ENCODE measurements at places on chromosomes 13 and 19.

DNA sequence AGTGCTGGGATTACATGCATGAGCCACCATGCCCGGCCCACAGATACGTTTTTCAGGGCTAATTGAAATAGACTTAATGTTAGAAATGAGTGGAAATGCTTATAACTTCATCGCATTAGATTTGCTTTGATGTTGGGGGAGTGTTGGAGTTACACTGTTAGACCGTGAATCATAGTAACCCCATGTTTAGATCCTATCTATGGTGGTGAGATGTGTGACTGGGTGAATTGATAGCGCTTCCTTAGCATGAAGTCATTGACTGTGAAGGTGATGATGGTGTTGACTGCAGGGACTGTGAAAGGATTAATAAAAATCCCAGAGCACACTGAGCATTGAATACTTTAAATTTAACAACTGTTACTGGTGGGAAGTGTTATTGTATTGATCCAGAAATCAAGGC, 1.7 kb downstream of the ZNF264 start:
- no peak for DNase-seq

- no peak for DNase-seq
These were observed 47.2 kb downstream of the TM9SF2 start for GRCh38 chr13:99548448-99548847.

- DNase-seq = no peak
These were observed 3.0 kb downstream of the ENOX1 start for GRCh38 chr13:43783820-43784219.

DNA sequence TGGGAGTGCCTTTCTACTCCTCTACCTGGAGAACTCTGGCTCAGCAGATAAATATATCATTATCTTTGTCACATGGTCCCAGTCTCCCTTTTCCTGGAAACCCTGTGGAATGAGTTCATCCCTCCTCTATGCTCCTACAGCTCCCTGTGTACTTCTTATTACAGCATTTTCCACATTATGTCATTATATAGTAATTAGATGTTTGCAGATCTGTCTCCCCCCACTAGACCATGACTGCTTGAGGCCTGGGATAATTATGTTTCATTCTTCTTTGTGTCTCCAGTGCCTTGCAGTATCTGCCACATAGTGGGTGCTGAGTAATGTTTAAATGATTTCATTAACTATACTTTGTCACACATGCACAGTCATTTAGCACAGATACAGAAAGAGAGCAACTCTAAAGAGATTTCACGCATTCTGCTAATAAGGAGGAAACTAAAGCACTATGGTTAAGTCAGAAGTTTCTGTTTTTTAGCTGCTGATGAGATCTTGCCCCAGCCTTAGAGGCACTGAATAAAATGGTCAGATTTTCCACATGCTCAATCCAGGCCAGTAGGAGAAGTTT, 66.1 kb upstream of the DIAPH3 start:
- no peak for DNase-seq

DNA sequence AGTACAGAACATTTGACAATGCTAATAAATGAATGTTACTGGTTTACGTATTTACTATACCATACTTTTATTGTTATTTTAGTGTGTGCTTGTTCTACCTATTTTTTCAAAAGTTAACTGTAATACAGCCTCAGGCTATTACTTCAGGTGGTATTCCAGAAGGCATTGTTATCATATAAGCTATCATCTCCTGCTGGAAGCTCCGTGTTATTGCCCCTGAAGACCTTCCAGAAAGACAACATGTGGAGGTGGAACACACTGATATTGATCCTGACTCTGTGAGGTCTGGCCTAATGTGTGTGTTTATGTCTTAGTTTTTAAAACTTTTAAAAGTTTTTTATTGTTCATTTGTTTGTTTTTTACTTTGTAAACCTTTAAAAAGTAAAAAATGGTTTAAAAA, 509.8 kb upstream of the SPRY2 start:
- DNase-seq = no peak

DNA sequence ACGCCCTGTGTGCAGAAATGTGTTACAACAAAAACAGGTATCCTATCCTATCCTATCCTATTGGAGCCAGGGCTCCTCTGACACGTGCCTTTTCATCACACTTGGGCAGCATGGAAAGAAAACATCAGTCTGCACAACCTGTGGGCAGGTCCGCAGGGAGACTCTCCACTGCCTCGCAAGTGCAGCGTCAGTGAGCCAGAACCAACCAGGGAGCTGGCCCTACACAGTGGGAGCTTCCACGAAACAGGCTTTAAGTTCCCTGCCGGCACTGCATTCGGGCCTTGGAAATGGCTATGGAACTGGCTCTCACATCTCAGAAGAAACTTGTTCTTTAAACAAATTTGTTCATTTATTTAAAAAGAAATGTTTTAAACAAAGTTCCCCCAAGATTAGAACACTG, 49.5 kb downstream of the SLC7A1 start:
- no peak for DNase-seq

GRCh38 chr19:13604902-13605586, 98.8 kb upstream of the CACNA1A start:
- no peak for DNase-seq

DNA sequence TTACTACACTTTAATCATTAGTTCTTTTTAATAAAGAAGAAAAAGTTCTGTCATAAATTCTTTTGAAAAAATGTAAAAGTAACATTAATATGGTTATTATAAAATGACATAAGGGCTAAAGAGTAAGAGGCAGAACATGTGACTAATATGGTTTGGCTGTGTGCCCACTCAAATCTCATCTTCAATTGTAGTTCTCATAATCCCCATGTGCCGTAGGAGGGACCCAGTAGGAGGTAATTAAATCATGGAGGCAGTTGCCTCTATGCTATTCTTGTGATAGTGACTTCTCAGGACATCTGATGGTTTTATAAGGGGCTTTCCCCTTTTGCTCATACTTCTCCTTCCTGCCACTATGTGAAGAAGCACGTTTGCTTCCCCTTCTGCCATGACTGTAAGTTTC, 104.5 kb downstream of the UGGT2 start:
- DNase-seq = no peak

DNA sequence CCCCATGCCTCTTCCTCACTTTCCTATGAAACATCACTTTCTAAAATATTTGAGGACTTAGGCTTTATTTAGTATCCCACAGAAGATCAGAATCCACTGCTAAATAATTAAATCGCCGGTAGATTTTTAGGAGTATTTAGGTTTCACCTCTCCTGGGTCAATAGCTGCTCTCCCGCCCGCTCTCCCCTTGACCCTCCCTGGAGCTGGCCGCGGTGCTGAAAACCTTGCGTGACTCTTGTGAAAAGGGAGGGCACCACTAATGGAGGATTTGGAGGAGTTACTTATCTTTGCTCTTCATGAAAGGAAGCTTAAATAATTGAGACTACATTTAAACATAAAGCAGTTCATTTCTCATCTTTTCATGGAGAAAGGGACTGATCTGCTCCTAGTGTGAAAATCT, 14.1 kb downstream of the POU4F1 start:
- no peak for DNase-seq

DNA sequence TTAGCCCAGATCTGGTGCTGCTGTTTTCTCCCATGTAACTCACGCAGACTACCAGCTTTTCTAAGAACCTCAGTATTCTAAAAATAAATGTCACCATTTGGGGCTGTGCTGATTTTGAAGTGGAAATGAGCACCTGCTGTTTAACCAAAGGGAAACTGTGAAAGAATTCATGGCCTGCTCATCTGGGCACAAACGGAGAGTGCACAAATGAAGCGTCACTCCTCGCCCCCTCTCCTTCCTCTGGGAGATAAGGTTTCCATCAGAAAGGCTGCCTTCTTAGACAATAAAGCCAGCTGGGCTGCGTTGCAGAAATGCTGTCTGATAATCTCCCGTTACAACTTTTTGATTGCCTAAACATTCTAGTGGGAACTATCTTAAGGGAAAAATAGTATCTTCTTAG, 73.7 kb upstream of the SLC15A1 start:
- no peak for DNase-seq

DNA sequence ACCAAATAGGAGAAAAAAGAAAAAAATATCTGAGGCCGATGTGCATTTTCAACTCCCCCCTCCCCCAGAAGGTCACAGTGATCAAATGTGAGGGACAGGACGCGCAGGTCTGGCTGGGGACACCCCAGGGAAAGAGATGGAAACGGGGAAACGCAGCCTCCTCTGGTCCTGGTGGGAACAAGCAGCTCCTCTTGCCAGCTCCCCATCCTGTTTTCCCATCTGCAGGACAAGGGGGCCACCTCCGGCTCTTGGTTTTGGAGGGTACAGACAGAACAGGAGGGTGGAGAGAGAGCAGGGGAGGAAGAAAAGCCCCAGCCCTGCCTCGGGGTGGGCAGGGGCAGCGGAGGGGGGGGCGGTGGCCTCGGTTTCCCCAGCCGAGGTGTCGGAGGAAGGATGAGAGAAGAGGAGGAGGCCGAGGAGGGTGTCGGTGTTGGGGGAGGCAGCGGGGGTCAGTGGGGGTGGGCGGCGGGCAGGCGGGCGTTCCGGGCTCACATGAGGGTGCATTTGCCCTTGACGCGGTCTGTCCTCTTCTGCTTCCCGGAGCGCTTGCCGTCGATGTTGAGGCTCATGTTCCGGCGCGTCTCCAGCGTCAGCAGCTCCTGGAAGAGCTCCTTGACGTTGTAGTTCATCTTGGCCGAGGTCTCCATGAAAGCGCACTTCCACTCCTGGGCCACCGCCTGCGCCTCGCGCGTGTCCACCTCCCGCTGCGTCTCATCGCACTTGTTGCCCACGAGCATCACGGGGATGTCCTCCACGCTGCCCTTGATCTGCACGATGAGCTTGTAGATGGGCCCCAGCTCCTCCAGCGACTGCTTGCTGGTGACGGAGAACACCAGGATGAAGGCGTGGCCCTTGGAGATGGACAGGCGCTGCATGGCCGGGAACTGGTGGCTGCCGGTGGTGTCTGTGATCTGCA, 4.2 kb downstream of the DIRAS1 start:
- no peak for DNase-seq

DNA sequence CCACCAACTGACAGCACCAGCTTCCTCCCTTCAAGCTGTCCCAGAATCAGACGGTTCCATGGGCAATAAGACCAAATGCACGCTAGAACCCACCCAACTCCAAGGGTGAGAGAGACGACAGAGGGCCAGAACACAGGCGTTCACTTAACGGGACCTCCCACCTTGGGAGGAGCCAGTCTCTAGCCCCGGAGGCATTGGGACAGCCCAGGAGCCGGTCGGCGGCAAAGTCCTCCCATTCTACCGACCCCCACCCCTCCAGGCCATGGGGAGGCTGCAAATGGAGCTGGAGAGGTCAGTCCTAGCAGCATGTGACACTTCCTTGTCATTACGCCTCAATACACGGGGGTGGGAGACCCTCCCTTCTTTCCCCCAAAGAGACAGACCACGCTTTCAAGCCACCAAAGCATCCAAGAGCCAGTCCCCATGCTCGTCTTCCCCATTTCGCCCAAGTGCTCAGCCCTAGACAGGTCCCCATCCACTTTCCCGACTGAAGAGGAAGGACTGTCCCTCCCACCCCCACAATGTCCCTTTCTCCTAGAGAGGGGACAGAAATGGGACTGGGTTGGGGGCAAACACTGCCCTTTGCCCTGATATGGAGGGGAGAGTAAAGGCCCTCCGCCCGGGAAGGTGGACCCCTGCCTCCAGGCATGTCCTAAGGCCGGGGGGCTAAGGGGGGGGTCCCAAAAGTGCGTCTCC, 964 bp downstream of the KHSRP start:
- no peak for DNase-seq

DNA sequence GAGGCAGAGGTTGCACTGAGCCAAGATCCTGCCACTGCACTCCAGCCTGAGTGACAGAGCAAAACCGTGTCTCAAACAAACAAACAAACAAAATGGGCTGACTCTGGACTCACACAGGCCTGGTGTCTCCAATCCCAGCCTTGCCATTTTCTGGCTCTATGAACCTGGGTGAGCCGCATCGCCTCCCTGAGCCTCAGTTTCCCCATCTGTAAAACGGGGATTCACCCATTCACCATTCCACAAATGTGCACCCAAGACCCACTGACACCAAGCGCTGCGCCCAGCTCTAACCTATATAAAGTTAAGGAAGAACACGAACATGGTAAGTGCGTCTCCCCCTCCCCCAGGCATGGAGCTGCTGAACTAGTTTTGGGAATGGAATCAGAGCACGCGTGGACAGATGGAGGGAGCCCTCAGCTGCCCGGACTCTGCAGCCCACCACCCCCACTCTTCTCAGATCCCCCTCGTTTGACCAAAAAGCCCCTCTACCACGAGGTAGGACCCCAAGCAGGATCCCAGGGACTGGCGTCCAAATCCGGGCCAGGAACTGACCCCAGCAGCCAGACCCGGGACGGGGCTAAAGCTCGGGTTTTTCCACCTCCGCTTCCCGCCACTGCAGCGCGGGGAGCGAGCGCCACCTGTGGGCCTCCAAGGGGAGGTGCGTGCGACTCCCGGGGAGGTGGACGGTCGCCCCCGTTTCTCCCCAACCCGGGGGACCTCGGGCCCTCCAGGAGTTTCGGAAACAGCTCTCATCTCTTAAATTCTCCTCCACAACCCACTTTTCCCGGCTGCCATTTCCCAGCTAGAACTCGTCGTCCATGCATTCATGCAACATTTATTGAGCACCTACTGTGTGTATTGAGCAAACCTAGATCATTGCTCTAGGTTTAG, 33.0 kb upstream of the ADGRE5 start:
- no peak for DNase-seq

DNA sequence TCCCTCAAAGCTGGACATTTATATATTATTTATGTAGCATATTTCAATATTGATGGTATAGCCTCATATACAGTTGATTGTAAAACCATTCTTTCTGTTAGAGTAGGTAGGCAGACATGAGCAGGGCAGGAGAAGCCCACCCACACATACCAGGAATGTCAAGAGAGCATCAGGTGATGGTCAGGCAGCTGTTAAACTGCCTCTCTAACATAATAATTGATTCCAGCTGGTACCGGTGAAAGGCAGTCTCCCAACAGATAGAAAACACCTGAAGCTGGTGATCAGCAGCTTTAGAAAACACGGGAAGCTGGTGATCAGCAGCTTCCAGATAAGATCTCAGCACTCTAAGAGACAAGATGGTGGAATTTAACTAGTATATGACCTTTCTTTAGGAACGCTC, 132.9 kb downstream of the SLITRK6 start:
- no peak for DNase-seq

- DNase-seq = no peak
These were observed 1220.9 kb downstream of the PCDH9 start for GRCh38 chr13:66009241-66009640.

GRCh38 chr19:11418549-11419506, at the start of gene RGL3:
TSS of gene RGL3 (minus strand) at chr19:11419314. CDS start at chr19:11419278, 36 bp downstream.
- DNase-seq = no peak

Measured in activated T-cell treated with anti-CD3 and anti-CD28 coated beads for 4 hours (primary cell).